Kidney capillary endothelial cell (primary cell): ENCODE measurements at places on chromosomes 3 and 15.

DNA sequence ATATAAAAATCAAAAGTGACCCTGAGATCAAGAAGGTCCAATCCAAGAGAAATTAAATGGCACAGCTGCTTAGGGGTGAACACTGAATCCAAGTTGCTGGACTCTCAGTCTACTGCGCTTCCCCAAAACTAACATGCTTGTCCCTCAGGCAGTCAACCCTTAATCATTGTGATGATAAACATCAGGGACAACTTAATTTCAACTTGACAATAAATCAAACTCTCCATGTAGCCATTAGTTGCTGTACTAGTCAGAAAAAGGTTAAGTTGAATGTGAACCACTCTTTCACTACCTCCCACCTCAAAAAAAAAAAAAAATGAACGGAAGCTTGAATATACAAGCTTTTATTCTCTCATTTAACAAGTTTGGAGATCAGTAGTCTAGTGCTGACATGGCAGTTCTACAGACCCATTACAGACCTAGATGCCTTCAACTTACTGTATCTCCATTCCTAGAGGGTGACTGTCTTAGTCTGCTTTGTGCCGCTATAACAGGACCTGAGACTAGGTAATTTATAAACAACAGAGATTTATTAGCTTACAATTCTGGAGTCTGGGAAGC, 185.7 kb downstream of the FHIT start:
- no peak for DNase-seq

DNA sequence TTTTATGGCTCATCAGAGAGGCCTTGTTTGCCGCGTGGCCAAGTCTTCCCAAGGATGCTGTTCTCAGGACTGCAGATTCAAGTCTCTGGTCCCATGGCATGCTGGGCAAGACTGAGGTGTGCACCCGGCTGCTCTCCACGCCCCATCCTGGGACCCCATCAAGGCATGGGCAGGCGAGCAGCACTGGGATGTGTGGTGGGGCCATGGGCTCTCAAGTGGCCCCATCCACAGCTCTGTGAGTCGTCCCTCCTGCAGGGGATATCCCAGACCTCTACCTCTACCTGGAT, 13.1 kb upstream of the GP9 start:
- no peak for DNase-seq

- no peak for DNase-seq
Measured at GRCh38 chr3:74465715-74466410, 148.6 kb downstream of the CNTN3 start.

DNA sequence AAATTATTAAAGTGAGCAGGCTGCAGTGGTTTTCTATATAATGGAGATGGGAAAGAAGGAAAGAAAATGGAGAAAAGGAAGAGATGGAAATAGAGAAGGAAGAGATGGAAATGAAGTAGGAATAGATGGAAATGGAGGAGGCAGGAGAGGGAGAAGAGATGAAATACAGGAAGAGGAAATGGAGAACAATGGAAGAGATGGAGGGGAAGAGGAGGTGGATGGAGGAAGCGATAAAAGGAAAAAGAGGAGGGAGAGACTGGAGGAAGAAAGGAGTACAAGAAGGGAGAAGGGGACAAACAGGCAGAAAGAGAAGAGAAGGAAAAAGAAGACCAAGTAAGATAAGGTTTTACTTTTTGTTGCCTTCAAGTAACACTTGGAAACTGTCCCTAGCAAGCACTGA, 67.6 kb downstream of the CLASP2 start:
- no peak for DNase-seq

DNA sequence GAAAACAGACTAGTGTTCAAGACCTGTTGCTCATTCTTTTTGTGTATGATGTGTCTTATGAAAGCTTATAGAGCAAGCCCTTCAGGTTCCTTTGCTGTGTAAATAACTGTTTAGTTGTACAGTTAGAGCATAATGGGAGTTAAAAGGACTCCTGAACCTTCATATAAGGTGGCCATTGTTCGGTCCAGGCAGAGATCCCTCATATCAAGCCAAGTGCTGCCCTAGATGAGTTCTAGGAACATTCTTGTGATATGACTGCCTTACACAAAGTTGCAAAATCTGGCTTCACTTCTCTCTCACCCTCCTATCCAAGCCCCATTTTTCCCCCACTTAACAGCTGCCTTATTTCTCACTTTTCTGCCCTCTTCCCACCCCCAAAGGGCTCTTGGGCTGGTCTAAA, 26.9 kb downstream of the GYG1 start:
- DNase-seq: no peak

DNA sequence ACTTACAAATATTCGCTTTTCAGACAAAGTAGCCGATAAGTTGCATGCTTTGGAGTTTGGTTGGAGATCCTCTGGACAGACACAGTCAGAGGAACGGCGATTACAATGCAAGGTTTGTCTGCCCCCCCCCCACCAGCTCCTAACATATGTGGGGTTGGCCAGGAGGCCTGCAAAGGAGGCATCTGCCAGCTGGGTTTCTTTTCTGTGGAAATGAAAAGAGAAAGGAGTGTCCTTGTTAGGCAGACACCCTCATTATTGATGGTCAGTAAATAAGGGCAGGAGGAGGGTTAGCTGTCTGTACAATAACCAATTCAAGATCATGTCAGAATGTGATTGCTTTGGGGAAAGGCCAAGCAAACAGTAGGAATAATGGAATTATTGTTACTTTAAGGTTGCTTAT, 49.1 kb downstream of the TLNRD1 start:
- DNase-seq: no peak

DNA sequence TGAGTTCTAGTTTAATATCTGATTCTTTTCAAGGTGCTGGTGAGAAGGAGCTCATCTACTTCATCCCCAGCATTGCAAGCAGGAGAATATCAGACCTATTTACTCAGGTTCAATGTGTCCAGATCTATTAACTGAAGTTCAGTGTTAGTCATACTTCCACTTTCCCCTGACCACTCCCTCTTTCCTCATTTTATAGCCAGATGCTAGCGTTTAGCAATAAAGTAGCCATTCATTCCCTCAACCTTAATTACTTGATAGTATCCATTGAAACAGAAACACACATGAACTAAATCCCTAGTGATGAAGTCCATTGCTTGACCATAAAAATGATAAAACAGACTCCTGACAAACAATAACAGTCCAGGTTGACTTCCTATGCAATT, 60.0 kb downstream of the RPL22L1 start:
- DNase-seq: no peak

- peak; percentile 81 for DNase-seq
Measured at GRCh38 chr3:48656061-48656840, 6.4 kb downstream of the CELSR3 start.

GRCh38 chr15:89356634-89357298, 22.1 kb upstream of the POLG start:
- no peak for DNase-seq

DNA sequence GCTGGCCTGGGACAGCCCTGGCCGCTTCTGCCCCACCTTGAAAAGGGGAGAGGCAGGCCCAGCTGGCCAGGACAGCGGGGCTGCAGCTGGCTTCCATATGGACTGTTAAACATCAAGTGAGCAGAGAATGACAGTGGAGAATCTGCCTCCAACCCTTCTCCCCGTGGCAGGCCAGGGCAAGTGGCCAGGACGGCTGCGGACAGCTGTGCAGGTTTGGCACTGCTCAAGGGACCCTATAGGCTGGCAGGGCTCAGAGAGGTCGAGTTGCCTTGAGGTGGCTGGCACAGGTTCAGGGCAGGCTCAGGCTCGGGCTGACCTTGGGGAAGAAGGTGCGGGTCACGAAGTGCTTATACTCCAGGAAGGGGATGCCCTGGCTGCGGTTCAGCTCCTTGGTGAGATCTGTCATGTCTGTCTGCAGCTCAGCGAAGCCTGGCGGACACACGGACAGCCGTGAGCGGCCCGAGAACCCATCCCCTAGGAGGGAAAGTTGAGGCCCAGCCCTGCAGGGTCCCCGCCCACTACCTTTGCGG, 24.3 kb downstream of the H1-8 start:
- DNase-seq: no peak

- DNase-seq: no peak
Measured at GRCh38 chr15:39602143-39602542, 21.3 kb downstream of the THBS1 start.

- no peak for DNase-seq
Measured at GRCh38 chr3:185988816-185989175, 51.0 kb upstream of the TRA2B start.

GRCh38 chr3:171213178-171213577, 186.7 kb upstream of the SLC2A2 start:
- DNase-seq: no peak

DNA sequence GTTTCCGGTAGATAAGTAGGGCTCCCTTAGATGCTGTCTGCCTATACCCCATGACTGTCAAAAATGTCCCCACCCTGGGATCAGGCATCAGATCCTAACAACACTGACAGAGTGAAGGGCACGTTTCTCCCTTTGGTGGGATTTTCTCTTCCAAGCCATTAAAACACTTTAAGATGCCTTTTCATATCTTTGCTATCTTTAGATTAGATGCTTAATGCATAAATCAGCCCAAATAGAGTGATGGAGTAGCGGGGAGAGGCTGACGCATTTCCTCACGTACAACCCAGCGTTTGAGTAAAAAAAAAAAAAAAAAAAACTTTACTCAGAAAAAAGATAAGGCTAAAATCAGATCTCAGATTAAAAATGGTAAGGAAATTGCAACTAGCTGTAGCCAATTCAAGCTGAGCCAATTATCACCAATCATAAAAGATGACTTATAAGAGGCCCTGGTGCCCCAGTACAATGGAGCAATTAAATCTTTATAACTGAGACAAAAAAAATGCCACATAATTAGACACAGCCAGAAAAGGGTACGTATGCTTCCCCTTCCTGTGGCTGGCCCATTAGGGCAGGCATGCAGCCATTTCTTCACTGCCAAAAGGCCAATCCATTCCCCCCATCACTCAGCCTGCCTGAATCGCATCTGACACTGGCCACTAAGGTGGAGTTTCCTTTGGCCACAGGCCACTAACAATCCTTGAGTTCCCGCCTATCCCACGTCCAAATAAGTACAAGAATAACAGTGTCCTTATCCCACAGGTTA, 45.0 kb downstream of the RFTN1 start:
- DNase-seq: peak; percentile 33

- DNase-seq: no peak
Measured at GRCh38 chr3:72347819-72348319, 500.4 kb downstream of the SHQ1 start.

DNA sequence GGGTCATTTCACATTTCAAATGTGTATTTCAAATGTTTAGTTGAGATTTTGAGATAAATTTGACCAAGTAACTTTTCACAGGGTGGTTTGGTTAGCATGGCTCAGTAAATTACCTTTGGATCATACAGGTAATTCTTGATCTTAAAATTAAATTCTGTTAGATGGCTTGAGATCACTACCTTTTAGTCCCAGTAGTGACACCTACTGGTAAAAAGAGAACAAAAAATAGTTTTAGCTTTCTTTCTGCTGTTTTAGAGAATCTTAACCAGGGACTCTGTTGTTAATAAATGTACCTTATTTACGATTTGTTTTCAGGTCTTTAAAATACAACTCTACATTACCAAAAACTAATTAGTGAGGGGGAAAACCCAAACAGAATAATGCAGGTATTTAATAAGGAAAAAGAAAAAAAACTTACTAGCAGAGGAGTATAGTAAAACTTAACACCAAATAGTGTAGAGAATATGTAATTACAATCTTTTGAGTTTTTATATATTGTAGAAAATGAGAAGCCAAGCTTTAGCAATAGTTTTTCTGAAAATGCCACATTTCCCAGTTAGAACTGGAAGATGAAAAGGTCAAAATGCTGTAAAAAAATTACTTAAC, 620.3 kb upstream of the AGTR1 start:
- peak; percentile 43 for DNase-seq

- DNase-seq: no peak
Measured at GRCh38 chr3:126556637-126557414, 1.9 kb downstream of the C3orf22 start.

- DNase-seq: no peak
Measured at GRCh38 chr15:63474810-63475316, 29.5 kb upstream of the USP3 start.

GRCh38 chr3:47413751-47414150, 32.9 kb downstream of the PTPN23 start:
- DNase-seq: no peak

GRCh38 chr15:85351965-85352364, 28.4 kb upstream of the AKAP13 start:
- DNase-seq: no peak

DNA sequence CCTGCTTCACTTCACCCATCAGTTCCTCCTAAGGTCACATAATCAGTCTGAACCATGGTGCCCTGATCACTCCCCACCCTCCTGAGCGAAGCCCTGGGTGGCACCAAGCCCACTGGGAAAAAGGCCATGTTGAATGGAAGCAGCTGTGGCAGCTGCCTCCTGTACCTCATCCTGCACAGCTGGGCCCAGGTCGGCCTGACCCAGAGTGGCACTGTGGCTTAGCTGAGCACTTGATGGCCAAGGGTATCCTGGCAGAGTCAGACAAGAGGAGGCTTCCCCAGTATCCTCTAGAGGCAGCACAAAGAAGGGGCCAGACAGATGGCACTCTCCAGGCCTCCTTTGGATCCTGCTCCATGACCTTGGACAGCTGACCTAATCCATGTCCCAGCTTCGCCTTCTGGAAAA, 68.4 kb downstream of the TLE3 start:
- no peak for DNase-seq

- no peak for DNase-seq
Measured at GRCh38 chr3:52310861-52311575, 5.1 kb upstream of the DNAH1 start.

DNA sequence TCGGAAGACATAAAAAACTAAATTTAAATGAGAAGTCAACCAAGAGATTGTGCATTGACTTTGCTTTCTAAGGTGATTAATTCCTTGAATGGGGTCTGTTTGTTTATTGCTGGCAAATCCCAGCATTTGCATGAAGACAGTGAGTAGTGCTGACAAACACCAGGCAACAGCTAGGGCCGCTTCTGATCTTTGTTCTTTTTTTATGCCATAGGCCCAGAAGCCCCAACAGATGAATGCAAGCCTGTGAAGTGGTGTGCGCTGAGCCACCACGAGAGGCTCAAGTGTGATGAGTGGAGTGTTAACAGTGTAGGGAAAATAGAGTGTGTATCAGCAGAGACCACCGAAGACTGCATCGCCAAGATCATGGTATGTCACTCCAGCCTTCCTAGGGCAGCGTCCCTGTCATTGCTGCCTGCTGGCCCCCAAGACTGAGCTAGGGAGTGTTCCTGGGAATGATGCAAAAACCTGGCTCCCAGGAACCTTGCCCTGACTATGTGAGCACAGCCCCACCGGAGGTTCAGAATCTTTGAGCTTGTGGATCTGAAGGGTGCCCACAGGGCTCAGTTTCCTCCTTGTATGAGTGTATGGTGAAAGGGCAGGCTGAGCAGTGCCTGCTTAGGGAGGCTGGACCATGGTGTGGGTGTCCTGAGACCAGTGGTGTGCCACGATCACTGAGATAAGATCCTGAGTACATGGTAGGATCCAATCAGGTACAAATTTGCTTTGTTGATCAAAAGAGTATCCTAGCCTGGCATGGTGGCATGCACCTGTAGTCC, 13.0 kb downstream of the TF start:
- no peak for DNase-seq

DNA sequence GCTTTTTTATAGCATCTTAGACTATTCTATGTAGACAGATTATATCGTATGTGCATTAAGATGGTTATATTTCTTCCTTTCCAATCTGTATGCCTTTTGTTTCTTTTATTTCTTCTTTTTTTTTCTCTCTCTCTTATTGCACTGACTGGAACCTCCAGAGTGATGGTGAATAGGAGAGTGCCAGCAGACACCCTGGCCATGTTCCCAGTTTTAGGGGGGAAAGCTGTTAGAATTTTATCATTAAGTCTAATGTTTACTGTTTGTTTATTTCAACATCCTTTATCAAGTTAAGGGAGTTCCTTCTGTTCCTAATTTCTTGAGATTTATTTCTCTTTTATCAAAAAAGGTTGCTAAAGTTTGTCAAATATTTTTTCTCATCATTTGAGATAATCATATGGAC, 116.6 kb upstream of the LRTM1 start:
- DNase-seq: no peak

- DNase-seq: no peak
Measured at GRCh38 chr3:184669578-184669977, 42.3 kb downstream of the MAGEF1 start.
